ENCODE measurements at places on chromosomes 3 and 15.

DNA sequence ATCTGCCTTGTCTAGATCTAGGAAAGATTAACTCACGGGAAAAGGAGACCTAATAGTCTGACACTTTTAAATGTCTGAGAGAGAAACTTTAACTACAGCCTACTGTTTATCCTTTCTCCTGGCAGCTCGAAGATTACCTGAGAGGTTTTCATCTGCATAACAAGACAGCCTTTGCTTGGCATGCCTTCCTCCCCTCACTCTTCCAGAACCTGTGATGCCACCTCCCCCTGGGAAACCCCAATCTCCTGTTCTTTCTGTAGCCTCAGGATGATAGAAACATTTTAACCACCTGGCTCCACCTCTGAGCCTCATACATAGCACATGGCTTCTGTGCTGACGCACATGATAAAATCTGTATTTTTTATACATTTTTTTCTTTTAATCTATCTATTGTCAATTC lies 420.8 kb downstream of the CNTN6 start:
- DNase-seq = no peak

DNA sequence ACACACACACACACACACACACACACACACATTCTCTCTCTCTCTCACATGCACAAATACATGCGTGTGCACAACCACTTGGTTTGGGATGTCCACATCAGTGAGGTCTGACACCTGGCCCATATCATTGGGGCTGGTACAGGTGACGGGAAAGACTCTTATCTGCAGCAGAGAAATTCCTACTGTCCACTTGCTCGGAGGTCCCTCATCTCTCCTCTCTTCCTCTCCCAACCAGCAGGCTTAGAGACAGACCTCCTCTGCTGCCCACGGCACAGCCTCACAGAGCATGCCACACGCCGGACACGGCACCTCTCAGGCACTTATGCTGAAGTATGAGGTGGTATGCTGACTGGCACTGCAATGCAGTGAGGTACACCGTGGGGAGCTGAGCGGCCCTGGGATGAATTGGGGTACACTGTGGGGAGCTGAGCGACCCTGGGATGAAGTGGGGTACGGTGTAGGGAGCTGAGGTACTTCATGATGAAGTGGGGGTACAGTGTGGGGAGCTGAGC lies 41.7 kb downstream of the MAGEF1 start:
- DNase-seq = no peak

DNA sequence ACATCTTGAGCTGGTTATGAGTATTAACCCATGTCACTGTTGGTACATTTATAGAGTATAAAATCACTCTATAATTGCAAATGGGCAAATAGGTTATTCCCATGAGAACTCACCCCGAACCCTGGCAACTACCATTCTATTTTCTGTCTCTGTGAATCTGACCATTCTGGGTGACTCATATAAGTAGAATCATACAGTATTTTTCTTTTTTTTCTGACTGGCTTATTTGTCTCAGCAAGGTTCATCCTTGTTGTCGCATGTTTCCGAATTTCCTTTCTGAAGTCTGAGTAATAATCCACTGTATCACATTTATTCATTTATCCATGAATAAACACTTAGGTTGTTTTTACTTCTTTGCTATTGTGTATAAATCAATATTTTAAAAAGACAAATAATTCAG lies 59.9 kb upstream of the CHRM5 start:
- no peak for DNase-seq

DNA sequence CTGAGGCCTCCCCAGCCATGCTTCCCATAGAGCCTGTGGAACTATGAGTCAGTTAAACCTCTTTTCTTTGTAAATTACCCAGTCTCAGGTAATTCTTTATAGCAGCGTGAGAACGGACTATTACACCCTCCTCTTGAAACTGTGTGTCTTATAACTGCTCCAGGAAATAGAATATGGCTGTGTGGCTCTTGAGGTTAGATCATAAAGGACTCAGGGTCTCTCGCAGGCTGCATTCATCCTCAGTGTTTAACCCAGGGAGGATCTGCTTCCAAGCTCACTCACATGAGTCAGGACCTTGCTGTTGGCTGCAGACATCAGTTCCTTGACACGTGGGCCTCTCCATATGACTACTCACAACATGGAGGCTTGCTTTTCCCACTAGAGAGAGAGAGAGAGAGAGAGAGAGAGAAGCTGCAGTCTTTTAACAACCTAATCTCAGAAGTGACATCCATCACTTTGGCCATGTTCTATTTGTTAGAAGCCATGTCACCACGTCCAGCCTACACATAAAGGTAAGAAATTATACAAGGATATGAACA lies 114.3 kb upstream of the UBE2E1 start:
- DNase-seq = no peak

DNA sequence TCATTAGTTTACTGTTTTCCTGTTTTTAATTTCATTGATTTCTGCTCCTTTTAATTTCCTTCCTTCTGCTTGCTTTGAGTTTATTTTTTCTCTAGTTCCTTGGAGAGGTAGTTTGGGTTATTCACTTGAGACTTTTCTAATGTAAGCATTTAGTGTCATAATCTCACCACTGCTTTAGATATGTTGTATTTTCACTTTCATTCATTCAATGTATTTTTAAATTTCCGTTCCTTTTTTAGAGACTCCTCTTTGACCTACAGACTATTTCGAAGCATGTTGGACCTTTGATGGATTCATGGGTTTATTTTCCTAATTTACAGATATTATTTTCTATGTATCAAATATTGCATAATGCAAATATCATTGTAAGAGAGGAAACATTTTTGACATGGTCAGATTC lies 23.3 kb downstream of the KLHL18 start:
- DNase-seq = no peak

GRCh38 chr3:140189976-140190375 lies 255.0 kb downstream of the CLSTN2 start:
- DNase-seq = no peak

- no peak for DNase-seq
Measured at GRCh38 chr3:77326586-77326985, 286.7 kb downstream of the ROBO2 start.

DNA sequence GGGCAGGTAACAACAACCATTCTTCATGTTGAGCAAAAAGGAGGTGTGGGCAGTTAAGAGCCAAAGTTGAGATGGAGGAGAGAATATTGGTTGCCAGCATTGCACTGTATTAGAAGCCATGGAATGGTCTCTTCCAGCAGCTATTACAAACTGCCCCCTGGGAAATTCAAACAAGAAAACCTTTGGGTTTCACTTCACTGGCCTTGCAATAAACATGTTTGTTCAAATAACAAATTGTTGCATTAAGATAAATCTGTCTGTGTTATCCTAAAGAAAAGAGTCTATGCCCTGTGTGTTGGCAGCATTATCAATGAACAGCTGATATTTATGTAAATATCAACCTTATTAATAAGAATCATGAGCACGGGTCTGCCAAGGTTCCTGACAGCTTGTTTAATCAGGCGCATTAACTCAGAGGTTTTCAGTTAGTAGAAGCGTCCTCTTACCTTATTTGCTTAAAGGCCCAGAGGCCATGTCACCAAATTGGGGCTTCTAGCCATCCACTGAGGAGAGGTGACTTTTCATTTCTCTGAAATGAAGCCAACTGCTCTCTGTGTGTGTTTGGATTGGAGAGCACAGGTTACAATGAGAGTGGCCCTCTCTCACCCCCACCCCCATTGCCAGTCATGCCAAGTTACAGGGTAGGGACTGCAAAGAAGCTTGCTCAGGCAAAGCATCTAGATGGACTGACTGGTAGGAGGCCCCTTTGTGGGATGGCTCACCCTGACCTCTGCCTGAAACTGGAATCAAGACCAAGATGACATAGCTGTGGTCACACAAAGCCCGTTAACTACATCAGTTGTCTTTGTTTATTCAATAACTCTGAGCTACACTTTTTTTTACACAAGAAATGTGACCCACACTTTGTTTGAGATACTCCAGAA lies 10.5 kb downstream of the FILIP1L start:
- no peak for DNase-seq

DNA sequence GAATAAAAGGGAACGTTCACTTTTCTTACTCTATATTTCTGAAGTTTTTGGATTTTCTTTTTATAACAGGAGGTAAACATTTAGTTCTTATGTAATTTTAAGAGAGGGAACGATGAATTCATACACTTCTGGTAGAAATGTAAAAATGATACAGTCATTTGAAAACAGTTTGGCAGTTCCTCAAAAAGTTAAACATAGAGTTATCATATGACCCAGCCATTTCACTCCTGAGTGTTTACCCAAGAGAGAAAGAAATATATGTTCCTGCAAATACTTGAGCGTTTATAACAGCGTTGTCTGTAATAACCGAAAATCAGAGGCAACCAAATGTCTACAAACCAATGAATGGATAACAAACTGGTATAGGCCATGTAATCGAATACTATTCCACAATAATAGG lies 20.8 kb upstream of the CCR9 start:
- DNase-seq = no peak

- no peak for DNase-seq
Measured at GRCh38 chr15:43294091-43294706, 27.5 kb upstream of the TGM5 start.

- DNase-seq = no peak
Measured at GRCh38 chr3:197701841-197702240, 34.9 kb downstream of the RUBCN start.

DNA sequence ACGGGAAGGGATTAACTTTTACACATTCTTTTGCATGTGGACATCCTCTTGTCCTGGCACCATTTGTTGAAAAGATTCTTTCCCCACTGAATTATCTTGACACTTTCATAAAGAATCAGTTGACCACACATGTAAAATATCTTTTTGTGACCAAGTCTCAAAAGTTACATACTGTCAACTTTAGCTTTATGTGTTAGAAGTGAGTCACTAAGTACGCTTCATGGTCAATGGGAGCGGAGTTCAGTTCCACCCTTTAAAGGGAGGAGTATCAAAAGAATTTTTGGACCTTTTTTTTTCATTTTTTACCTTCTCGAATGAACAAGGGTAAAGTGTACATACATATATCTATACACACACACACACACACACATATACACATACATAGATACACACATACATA lies 35.4 kb downstream of the MAPK6 start:
- no peak for DNase-seq

GRCh38 chr3:132283440-132283839 lies 33.8 kb upstream of the ACP3 start:
- no peak for DNase-seq

DNA sequence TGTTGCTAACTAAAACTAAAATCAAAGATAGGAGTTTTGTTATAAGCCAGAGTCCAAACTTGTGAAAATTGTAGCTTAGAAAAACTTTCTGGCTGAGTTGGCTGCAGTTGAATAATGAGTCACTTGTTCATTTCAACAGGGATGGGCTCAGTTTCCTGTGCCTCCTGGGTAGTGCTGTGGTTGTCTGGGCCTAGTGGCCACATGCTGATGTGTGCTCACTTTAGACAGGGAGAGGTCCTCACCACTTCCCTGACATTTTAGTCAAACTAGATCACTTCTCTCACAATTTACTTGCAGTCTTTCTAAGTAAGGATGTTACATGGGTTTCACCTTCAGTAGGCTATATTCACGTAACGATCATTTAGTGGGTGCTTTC lies 6.3 kb upstream of the UBE2Q2 start:
- DNase-seq = no peak

DNA sequence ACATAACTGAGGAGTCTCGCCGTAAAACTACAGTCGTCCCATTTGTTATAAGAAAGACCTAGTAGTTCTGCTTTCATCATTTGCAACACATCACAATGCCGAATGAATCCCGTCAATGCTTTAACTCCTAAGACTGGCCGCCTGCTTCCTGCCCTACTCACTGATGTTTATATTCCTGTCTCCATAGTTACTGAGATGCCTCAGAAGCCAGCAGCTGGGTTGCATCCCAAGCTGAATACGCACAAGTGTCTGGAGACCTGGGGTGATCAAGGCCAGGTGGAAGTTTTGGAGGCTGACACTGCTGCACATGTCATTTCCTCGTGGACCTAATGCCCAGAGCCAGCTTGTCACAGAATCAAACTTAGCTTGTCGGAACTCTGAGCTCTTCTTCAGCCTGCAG lies 95.2 kb upstream of the UBE2E1 start:
- DNase-seq = no peak

GRCh38 chr3:104206925-104207324 lies 1159.8 kb upstream of the ALCAM start:
- no peak for DNase-seq

- DNase-seq = no peak
Measured at GRCh38 chr3:17290894-17291293, 406.1 kb downstream of the PLCL2 start.

- DNase-seq = no peak
Measured at GRCh38 chr15:84552896-84553295, 47.9 kb upstream of the ZSCAN2 start.

DNA sequence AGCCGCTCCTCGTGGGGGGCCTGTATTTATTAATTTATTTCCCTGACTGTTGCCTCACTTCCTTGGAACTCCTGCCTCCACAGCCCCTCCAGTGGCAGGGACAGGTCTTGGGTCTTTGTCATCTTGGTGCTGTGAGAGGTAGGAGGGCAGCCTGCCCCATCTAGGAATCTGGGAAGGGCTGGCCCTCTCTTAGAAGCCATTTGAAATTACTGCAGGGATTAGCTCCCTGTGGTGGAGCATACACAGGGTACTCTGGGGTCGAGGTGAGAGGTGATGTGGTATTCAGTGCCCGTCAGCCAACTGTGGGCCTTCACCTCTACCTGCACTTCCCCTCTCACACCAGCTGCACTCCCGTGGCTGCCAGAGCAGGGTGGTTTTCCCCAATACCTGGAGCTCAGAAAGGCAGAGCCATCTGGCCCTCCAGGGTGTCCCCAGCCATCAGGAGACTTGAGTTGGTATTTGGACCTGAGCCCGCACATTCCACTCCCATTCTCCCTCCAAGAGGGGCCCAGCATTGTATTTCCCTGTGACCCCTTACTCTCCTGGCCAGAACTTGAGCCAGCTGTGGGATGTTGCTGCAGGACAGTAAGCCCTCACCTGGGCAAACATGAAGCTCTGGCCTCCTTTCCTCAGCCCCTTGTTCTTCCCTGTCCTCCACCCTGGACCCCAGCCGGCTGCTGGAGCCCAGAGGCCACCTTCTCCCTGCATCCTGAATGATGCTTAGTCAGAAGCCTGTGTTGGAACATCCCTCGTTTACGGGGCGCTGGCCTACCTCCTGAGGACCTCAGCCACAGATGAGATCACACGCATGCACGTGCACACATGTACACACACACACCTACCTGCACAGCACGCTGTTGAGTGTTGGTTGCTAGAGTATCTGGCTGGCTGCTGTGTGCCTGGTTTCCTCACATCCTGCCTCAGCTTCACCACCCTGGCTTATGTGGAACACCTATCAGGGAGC lies 2.0 kb upstream of the JMJD7 start:
- DNase-seq = no peak

GRCh38 chr3:66075281-66075680 lies 36.6 kb upstream of the MAGI1 start:
- no peak for DNase-seq

DNA sequence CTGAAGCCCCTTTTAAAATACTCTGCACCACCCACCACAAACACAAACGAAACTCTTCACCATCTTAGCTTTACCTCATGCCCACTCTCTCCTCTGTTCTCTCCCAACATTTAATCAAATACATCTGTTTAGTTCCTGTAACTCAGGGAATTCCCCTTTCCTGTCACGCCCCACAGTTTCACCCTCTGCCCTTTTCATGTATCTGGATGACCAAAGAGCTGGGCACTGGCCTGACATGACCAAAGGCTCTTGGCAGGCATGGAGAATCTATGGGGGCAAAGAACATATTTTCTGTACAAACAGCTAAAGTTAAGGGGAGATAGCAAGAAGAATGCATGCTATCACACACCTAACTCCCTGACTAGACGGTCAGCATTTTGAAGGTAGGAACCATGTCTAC lies 270.0 kb downstream of the TBL1XR1 start:
- no peak for DNase-seq

GRCh38 chr3:114446600-114446999 lies 152.8 kb downstream of the TIGIT start:
- no peak for DNase-seq

Data from NCI-H1417 treated with DMSO at 0.1 percent for 48 hours (cell line).